Inflammatory macrophage (primary cell): ENCODE measurements at places on chromosomes 1 and 21.

DNA sequence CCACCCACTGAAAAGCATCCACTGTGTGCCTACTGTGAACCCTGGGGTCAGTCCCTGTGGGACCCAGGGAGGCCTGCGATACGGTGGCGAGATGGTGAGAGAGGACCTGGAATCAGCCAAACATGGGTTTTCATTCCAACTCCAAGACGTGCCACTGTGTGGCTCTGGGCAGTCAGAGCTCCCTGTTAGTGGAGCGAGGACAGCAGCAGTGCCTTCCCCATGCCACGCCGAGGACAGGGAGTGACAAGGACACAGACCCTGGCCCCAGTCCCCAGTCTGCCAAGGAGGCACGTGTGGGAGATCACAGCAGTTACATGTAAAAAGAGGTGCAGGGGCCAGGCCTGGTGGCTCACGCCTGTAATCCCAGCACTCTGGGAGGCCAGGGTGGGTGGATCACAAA lies 50.9 kb upstream of the TMEM51 start:
- DNase-seq = no peak

- DNase-seq = peak; percentile 92
Measured at GRCh38 chr1:15258833-15259621, 12.0 kb downstream of the FHAD1 start.

GRCh38 chr1:55547405-55547804 lies 332.2 kb upstream of the USP24 start:
- DNase-seq = no peak

DNA sequence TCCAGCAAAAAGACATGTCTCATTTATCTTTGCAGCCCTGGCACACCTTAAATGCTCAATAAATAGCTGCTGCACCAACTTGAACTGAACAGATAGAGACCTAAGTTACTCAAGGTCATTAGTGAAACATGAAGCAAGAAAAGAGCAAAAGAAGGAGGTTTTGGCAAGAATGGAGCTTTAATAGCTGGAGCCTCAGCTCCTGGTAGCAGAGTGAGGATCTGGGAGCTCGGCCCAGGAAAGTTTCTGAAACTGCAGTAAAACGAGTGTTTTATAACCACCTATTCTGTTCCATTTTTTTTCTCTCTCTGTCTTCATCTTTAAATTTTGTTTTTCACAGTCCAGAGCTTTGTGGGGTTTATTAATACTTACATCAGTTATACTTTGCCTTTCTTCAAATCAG lies 207.5 kb downstream of the SETD4 start:
- DNase-seq = no peak

DNA sequence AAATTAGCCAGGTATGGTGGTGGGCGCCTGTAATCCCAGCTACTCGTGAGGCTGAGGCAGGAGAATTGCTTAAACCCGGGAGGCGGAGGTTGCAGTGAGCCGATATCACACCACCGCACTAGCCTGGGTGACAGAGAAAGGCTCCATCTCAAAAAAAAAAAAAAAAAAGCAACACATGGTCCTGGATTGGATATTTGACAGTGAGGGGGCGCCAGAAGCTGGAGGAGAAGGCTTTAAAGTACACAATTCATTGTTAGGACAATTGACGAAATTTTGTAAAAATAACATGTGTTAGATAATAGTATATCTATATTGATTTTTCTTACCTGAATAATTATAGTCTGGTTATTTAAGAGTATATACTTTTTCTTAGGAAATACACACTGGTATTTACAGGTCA lies 50.2 kb upstream of the USP25 start:
- no peak for DNase-seq

GRCh38 chr1:12302798-12303447 lies 73.1 kb downstream of the VPS13D start:
- no peak for DNase-seq

DNA sequence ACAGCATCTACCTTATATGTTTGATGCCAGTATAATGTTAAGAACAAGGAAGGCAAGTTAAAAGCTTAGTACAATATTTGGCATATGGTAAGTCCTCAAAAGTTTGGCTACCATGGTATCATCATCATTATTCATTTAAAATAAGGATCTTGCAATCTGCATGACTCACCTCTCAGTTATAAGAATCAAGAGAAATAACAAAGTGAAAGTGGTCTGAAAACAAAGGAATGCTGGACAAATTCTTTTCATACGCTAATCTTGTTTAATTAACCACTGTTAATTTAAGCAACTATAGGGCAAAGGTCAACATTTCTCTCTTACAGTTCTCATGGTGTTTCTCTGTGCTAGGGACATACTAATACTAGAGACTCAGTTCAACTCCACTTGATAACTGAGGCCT lies 13.0 kb upstream of the CLDN19 start:
- no peak for DNase-seq
